ENCODE measurements at places on chromosomes 6 and 20. TPM values are rescaled to one million over a fixed set of nuclear protein-coding genes. Genes with fewer than 3 reads are reported as not detected.

ZC2HC1B gene
- not detected for total RNA-seq

PNPLA1 gene
- 0.86 TPM for total RNA-seq

MUC22 gene
- total RNA-seq = not detected

PRPH2 gene
- 0.10 TPM for total RNA-seq

AGPAT4 gene
- total RNA-seq = 12.1 TPM

RAB44 gene
- total RNA-seq = 7.9 TPM

MSH5 gene
- total RNA-seq = 36.2 TPM

SYCP2 gene
- total RNA-seq = 4.4 TPM

CFAP206 gene
- total RNA-seq = 0.21 TPM

DDO gene
- total RNA-seq = 0.33 TPM

KCNQ5 gene
- total RNA-seq = 3.8 TPM

BEND6 gene
- total RNA-seq = not detected

TNFRSF6B gene
- not detected for total RNA-seq

METTL24 gene
- not detected for total RNA-seq

BTN1A1 gene
- total RNA-seq = not detected

HTR1B gene
- total RNA-seq = not detected

SIRPD gene
- total RNA-seq = not detected

WFDC5 gene
- not detected for total RNA-seq

CST3 gene
- 16.6 TPM for total RNA-seq

KCNK5 gene
- 2.1 TPM for total RNA-seq

PRND gene
- total RNA-seq = not detected

Measured in natural killer cell treated with Interleukin-12 subunit alpha and Interleukin-12 subunit beta and Interleukin-15 and Interleukin-18, amount 100 ng/mL, for 72 hours (primary cell).